ENCODE measurements at places on chromosomes 4 and X.

DNA sequence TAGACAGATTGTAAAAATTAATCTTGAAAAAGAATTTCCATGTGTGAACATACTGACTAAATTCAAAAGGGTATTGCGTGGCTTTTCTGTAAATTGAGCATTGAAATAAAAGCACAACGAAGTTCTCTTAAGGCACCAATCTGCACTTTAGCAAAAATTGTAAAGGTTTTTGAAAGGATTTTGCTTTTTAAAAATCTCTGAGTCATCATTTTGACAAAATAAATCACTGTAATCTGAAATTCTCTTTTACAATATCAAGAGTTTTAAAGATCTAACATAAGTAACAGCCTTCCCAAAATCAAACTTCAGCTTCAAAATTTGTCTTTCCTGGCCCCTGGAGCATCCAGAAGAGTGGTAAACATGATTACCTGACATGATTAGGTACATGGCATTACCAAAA, 830.9 kb upstream of the AGA start:
- no peak for DNase-seq

DNA sequence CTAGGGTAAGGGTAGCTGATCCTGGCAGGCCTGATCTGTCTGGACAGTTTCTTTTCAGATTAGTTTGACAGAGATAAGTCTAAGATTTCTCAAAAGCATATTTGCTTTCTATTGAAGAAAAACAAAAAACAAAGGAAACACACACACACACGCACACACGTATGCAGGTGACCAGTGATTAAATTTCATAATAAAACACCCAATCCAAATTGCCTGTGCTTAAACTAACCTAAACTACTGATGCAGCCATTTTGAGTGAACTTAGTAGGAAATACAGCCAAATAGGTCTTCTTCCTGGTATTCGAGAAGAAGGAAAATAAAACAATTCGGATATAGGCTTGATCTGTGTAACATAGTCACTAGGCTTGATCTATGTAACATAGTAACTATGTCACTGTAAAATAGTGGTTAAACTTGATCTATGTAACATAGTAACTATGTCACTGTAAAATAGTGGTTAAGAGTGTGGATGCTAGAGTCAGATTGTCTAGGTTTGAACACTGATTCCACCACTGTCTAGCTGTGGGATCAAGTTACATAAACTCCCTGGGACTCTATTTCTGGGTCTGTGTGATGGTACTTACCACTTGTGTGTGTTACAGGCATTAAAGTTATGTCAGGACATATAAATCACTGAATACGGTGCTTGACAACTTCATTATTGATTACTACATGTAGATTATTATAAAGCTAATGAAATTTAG, 9.8 kb upstream of the CCNG2 start:
- DNase-seq = no peak

DNA sequence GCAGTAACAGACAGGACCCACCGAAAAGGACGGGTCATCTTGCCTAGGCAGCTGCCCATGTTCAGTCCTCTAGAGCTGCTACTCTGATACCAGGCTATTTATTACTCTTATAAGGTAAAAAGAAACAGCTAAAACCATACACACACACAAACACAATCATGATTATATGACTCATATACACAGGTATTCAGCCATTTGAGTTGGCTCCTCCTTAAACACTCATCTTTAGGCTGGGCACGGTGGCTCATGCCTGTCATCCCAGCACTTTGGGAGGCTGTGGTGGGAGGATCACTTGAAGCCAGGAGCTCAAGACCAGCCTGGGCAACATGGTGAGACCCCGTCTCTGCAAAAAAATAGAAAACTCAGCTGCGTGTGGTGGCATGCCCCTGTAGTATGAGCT, 76.6 kb downstream of the F11 start:
- DNase-seq = no peak

DNA sequence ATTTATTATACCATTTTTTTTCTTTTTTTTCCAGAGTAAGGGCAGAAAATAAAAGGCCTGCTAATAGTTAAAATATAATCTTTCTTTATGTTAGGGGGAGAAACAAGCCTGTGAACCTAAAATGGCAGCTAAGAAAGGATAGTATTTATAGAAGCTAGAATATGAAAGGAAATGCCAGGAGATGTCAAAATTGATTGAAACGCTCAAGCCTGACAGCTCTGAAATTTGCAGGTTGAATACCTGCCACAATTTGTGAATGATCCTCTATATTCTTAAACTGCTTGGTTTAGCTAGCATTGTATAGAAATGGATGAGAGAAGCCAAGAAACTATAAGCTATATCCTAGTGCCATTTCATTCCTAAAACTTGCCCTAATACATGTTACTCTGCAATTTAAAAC, 757.3 kb upstream of the PABPC4L start:
- DNase-seq = no peak

DNA sequence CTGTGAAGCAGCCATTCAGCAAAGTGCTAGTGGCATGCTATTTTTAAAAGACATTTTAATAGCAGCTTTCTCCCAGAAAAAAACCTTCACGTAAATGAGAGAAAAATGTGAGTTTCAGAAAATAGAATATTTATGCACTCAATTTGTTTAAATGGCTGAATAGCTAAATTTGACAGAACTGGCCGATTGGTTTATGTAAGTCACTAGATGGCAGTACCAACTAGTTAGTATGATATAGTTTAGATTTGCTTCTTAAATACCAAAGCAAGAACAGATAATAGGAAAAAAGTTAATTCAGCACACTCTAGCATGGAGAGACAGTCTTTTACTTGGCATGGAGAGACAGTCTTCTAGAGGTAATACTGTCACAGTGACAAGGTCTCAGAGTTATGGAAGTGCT, 250.1 kb downstream of the SNCA start:
- DNase-seq = peak; percentile 37

GRCh38 chr4:87087015-87087414, 133.4 kb downstream of the KLHL8 start:
- DNase-seq = no peak

DNA sequence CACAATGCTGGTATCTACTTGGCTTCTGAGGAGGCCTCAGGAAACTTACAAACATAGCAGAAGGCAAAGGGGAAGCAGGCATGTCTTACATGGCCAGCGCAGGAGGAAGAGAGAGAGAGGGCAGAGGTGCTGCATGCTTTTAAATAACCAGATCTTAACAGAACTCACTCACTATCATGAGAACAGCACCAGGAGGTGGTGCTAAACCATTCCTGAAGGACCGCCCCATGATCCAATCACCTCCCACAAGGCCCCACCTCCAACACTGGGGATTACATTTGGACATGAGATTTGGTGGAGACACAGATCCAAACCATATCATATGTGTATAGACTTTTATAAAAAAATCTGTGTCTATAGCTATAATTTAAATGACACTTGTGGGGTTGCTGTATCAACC, 48.6 kb upstream of the ERVMER34-1 start:
- no peak for DNase-seq

DNA sequence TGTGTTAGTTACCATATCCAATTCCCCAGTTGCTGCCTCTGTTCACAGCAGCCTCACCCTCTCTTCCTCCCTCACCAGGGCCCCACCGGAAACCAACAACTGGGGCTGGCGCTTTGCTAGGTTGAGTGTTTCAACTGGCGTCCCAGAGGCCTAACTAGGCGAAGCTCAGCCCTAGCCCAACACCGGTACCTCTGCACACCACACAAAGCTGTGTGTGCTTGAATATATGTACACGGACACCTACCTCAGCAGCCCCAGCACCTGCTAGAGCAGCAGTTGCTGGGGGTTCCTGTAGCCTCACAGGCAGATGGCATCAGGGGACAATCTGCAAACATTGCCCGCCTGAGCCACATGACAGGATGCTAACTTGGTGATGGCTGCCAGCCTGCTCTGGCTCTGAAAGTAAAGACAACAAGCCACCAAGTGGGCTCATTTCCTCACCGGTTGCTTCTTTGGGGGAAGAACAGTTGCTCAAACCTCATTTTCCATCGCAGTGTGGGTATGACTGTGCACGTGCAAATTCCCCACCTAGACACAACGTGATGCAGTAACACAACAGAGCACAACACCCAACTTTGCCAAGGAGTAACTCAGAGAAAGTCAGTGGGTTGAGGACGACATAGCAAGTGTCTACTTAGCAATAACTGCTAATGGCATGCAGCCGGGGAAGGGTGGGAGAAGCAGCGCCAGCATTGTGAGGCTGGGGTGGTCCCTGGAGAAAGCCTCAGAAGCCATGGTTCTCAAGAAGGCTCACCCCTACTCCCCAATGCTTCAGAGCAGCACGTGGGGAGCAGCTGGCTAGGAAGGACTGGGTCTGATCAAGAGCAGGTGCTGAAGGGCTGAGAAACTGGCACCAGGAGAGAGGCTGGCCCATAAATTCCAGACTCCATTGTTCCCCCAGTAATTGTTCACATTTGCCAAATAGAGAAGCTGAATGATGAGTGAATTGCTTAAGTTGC, 139.5 kb downstream of the SH3KBP1 start:
- no peak for DNase-seq

All from hematopoietic multipotent progenitor cell treated with erythropoietin and hydrocortisone succinate and interleukin-3 and kit ligand, for 8 days (in vitro differentiated cells).